ENCODE measurements at places on chromosomes 4 and X.

GRCh38 chrX:101452056-101452455, 33.2 kb upstream of the ARMCX4 start:
- peak; percentile 13 for DNase-seq

DNA sequence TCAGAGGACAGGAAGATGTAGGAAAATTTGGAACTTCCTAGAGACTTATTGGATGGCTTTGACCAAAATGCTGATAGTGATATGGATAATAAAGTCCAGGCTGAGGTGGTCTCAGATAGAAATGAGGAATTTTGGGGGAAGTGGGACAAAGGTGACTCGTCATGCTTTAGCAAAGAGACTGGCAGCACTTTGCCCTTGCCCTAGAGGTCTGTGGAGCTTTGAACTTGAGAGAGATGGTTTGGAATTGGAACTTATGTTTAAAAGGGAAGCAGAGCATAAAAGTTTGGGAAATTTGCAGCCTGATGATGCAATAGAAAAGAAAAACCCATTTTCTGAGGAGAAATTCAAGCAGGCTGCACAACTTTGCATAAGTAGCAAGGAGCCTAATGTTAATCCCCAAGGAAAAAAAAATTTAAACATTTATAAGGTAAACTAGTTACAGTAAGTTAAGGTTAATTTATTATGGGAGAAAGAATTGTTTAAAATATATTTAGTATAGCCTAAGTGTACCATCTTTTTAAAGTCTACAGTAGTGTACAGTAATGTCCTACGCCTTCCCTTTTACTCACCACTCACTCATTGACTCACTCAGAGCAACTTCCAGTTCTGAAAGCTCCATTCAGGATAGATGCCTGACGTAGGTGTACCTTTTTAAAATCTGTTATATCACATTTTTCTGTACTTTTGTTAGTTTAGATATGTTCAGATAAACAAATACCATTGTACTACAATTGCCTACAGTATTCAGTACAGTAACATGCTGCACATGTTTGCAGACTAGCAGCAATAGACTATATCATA, 101.2 kb downstream of the FAM13A start:
- DNase-seq = no peak

GRCh38 chrX:17520016-17520615, 145.1 kb downstream of the NHS start:
- DNase-seq = no peak

DNA sequence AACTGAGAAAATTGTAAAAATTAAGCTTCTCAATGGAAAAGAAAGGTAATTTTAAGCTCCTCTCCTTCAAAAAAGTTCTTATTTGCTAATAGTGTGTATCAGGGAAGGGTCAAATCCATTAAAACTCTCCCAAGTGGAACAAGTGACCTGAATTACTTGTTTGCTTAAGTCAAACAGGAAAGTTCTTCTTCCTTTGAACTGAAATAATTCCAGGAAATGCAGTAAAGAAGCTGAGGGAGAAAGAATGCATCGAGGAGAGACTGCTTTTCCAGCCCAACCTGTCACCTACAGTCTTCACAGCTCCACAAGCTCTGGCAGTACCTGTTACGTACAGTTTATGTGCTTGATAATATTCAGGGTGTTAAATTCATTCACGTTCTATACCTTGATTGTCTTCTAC, 131.1 kb downstream of the KLHL8 start:
- peak; percentile 94 for DNase-seq

DNA sequence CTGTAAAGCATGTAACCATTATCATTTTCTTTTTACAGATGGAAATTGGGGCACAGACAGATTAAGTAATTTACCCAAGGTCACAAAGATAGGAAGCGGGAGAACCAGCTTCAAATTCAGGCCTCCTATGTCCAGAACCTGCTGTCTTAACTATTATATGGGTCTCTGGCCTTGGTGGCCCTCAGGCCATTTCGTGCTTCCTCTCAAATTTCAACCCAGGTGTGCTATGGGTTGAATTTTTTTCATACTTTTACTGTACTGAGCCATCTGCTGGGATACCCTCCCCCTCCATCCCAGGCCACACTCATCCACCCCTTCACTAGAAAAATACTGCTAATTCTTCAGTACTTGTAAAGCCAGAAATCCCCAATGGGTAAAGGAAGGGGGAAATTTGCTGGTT, 42.3 kb downstream of the KLF3 start:
- DNase-seq = no peak

- DNase-seq = peak; percentile 26
Measured at GRCh38 chr4:145945431-145946155, 7.0 kb upstream of the ZNF827 start.

GRCh38 chrX:39811376-39811775, 286.4 kb downstream of the BCOR start:
- no peak for DNase-seq

DNA sequence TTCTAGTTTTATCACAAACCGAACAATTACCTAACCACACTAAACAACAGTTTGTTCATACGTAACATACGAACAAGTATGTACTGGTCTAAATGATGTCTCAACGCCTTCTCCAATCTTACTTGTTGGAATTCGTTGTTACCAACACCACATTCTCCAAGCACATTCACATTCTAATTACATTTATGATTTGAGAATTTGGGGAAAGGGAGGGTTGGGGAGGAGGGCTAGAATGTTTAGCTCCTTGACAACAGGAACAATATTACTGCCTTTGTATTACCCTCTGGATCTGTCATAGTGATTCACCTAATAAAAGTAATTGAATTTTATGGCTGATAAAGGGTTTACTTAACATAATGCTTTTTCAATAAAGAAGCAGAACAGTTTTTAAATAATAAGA, 24.4 kb downstream of the LCORL start:
- DNase-seq = no peak

DNA sequence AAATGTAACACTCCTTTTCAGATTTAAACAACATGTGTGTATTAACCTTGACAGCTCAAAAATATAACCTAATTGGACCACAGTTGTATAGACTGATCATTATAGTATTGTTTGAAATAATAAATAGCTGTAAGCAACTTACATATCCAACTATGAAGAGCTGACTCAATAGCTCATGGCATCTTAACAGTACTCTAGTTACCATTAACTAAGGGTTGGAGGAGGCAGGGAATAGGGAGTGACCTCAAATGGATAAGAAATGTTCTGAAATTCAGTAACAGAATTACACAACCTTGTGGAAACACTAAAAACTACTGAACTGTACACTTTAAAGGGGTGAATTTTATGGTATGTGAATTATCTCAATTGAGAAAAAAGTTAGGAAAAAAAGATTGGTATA, 136.5 kb upstream of the CPEB2 start:
- DNase-seq = peak; percentile 97

DNA sequence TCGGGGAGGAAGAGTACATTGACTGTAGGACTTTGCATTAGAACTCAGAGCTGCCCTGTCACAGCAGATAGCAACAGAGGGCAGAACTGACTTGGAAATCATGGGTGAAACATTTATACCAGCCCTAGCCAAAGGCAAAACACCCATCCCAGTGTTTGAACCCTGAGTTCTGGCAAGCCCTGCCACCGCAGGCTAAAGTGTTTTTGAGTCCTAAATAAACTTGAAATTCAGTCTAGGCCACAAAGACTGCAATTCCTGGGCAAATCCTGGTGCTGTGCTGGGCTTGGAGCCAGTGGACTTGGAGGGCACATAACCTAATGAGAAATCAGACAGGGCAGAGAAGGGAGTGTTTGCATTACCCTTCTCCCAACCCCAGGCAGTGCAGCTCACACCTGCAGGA, 1015.7 kb downstream of the FSTL5 start:
- DNase-seq = no peak

DNA sequence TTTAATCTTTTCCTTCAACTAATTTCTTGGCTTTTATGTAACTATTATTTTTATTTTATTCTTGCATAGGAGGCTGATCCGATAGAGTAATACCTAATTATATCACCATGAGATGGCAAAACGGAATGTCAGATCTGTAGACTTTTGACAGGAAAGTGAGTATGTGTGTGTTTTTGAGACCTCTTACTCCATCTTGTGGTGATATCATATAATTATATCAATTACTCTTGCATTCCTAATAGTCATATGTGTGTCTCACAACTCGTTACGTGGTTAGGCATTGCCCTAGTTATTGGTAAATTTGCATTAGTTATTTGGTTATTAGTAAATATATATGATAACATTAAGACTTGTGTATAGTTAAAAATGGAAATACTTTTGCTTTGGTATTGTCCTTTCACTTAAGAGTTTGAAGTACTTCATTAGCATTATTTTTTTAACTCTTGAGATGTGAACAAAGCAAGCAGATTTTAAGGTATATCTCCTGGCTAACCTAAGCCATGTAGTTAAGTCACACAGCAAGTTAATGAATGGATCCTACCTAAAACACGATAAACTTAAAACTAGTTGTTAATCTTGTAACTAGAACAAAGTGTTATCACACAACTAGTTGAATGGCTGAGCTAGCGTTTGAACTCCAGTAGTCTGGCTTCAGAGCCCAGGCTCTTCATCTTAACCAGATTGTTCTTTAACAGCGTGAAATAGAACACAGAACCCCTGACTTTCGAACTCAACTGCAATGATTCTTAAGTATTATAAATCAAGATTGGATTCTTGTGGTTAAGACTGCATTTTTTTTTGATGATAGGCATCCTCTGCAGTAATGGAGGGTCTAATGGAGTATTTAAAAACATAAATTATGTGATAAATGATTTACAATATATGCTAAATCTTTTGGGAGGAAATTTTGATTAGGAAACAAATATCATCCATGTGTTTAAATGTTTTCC, 67.1 kb downstream of the PGRMC2 start:
- peak; percentile 80 for DNase-seq

- peak; percentile 91 for DNase-seq
Measured at GRCh38 chr4:1939664-1940509, 68.7 kb downstream of the NSD2 start.

- no peak for DNase-seq
Measured at GRCh38 chr4:85744950-85745349, 270.0 kb downstream of the ARHGAP24 start.

DNA sequence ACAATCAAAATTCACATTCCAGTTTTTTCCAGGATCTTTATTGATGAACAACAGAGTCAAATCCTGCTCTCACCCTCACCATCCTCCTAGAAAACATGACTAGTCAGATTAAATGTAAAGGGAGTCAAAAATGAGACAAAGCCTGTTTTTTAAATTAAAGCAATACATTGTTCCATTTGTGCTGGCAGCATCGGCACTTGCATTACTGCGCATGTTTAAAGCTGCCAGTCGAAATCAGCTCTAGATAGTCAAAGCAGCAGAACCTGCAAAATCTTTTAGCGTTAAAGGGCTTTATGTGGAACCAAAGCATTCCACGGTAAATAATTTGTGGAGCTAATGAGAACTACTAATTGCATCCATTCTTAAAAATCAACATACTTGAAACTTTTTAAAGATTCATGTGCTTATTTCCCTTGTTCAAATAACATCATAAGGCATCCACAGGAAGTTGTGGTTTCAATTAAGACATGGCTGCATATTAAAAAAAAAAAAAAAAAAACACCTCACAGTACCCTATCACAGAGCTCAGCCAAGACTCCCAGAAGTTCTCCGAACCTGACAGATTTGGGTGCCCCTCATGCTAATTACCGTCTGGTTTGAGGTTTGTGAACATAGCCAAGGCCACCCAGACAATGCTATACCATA, 82.2 kb downstream of the SH3KBP1 start:
- no peak for DNase-seq

GRCh38 chr4:42445038-42445437, 47.8 kb downstream of the SHISA3 start:
- DNase-seq = no peak

DNA sequence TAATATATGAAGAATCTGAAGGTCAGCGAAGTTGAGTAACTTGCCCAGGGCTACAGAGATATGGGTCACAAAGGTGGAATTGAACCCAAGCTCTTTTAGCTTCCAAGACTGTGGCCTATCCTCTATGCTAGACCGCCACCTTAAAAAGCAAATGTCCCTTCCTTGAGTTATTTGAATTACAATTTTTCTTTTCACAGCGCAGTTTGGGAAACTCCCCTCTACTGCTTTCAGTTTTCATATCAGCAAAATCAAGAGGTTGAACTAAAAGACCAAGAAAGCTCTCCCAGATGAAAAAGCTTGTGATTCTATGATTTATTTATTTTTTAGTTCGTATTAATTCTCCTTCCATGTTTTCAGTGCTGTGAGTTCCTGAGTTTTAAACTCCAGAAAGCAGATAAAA, 174.5 kb upstream of the C1QTNF7 start:
- DNase-seq = no peak

DNA sequence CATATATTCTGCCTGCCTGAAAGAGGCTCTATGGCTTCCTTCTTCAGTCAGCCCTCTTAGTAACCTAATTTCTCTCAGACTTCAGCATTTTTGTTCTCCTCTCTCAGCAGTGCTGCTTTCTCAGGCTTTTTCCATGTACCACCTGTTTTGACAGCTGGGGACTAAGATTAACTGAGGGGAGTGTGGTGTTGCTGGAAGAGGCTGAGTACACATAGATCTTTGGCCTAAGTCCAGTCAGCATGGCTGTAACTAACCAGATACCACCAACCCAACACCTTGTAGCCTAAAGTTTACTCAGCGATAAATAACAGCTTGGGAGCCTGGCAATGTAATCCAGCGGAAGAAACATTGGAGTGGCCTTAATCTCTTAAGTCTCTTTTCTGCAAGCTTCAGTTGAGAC, 85.5 kb downstream of the RTL3 start:
- DNase-seq = no peak

GRCh38 chr4:94758700-94759399, 1.1 kb downstream of the BMPR1B start:
- DNase-seq = no peak

DNA sequence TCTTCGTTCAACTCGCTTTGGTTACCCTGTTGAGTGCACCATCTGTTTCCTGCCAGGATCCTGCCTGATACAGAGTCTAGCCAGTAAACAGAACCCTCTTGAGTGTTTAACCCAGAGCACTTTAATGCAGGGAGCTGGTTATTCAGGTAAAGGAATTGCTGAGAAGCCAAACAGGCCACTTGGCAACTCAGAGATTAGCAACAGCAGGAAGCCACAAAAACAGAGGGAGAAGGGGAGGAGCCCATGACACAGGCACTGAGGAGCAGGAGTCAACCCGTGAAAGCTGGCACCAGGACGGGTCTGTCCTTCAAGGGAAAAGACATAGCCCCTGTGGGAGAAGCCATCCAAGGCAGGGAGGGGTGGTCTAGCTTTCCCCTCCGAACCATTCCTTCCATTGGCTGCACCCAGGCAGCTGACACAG, 641.4 kb downstream of the ZNF674 start:
- DNase-seq = peak; percentile 0

GRCh38 chrX:29487714-29488113, 727.6 kb upstream of the MAGEB2 start:
- no peak for DNase-seq

DNA sequence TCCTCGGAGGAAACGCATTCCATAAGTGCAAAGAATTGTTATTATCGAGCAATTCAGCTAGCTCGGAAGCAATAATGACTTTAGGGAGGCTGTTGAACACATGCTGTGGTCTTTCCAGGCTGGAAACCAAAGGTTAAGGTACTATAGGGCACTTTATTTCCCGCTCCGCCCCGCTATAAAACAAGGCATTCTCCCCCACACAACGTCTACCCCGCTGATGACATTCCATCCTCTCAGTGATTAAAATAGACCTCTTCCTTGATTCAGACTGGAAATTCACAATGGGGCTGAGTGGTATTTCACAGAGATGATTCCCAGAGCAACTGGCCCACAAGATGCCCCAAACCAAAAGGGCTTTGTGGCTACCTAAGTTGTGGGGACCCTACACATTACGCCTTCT, 196.4 kb downstream of the STIM2 start:
- DNase-seq = no peak
